ENCODE measurements at places on chromosomes 3 and 15.

GRCh38 chr15:57591237-57591821 is 375 bp upstream of the MYZAP start:
- no peak for DNase-seq

GRCh38 chr15:52427804-52428203 is 100.9 kb downstream of the MYO5A start:
- DNase-seq: peak; percentile 26

GRCh38 chr3:195768414-195768813 is 43.3 kb downstream of the MUC4 start:
- no peak for DNase-seq

GRCh38 chr15:40198355-40199085 is 37.7 kb downstream of the BUB1B start:
- no peak for DNase-seq

- DNase-seq: no peak
Observed at GRCh38 chr3:39082666-39083313, 24.6 kb downstream of the GORASP1 start.

DNA sequence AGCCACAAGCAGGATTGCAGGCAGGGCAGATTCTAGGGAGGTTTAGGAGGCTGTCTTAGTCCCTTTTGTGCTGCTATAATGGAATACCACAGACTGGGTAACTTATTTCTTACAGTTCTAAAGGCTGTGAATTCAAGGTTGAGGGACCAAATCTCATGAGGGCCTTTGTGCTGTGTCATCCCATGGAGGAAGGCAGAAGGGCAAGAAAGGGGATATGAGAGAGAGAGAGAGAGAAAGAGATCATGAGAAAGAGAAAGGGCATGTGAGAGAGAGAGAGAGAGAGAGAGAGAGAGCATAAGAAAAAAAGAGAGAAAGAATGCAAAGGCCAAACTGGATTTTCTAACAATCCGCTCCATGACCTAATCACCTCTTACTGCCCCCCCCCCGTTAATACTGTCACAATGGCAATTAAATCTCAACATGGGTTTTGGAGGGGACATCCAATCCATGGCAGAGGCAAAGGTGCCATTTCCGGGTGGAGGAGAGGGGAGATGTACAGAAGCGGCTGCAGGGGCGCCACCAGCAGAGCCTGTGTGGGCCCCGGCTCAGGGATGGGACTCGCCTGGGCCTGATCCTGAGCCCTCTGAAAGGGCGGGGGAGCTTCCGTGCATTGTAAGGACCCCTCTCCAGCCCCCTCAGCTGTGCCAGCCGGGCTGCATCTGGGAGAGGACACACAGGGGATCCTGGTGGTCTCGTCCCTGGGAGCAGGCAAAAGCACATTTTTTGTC is 20.5 kb downstream of the MRPS11 start:
- no peak for DNase-seq

- DNase-seq: peak; percentile 50
Observed at GRCh38 chr3:57596495-57597126, 533 bp downstream of the ARF4 start.

GRCh38 chr15:43410572-43411214 is 39.8 kb downstream of the TUBGCP4 start:
- no peak for DNase-seq

DNA sequence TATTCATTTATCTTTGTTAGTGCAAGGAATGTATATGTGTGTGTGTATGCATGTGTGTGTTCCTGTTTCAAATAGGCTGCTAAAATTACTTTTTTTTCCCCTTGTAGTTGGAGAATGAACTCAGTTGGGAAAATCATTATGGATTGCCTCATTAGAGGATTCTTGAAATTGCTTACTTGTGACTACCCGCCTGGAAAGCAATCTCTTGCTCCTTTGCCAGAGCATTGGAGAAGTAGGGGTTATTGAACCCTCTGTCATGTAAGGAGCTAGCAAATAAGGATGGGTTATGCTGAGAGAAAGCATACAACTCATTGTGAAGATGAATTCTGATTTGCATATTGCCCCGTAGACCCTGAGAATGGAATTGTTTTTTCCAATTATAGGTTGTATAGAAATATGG is 474.5 kb downstream of the CADM2 start:
- no peak for DNase-seq

DNA sequence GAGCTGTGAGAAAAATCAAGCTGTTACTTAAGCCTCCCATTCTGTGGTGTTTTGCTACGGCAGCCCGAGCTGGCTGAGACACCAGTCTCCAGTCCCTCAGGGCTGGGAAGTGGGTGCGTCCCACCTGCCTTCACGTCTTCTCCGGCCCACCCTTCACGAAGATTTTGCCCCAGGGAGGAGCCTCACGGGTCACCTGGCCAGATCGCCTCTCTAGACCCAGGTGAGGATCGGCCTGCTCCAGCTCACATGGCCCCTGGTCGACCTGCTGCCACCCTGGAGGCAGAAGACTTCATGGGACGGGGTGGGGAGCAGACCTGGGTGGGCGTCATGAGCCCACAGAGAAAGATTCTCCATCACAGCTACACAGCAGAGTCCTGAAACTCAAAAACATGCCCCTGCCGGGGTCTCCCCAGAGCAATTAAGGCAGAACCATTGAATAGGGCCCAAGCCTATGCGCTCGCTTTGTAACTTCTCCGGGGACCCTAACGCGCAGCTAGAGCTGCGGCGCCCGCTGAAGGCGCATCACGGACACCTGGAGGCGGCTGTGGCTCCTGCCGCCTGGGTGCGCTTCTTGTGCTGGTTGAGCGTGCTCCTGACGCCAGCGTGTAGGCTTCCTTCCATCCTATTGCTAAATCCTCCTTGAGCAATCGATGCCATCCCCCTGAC is 92.6 kb upstream of the ALDH1A3 start:
- no peak for DNase-seq

GRCh38 chr3:2851361-2851760 is 258.8 kb downstream of the IL5RA start:
- no peak for DNase-seq

- no peak for DNase-seq
Observed at GRCh38 chr3:134013280-134013679, 16.4 kb downstream of the SLCO2A1 start.

- no peak for DNase-seq
Observed at GRCh38 chr3:159734681-159735080, 254.0 kb upstream of the IL12A start.

DNA sequence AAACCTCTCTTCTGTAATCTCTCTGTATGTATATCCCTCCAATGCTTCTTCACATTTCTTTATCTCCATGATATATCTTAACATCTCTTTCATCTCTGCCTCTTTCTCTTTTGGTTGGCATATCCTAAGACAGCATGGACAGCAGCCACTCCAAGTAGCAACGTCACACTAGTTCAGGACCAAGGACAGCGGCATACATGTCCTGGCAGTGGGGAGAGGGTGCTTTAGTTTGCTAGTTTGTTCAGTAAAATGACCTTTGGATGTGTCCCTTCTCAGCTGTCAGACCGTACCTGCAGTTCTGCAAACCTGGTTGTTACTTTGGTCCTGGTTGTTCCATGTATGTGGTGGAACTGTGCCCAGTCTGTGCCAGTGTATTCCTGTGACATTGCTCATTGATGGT is 225.6 kb upstream of the ROPN1 start:
- DNase-seq: peak; percentile 60

GRCh38 chr15:74816624-74817369 is 4.2 kb downstream of the LMAN1L start:
- DNase-seq: no peak
